Suprapubic skin (tissue), 4 donors: ENCODE measurements at places on chromosomes 12 and 14. TPM values are rescaled to one million over a fixed set of nuclear protein-coding genes. Genes with fewer than 3 reads are reported as not detected.

Gene PLEKHD1
- 1.2 TPM for total RNA-seq

DNA sequence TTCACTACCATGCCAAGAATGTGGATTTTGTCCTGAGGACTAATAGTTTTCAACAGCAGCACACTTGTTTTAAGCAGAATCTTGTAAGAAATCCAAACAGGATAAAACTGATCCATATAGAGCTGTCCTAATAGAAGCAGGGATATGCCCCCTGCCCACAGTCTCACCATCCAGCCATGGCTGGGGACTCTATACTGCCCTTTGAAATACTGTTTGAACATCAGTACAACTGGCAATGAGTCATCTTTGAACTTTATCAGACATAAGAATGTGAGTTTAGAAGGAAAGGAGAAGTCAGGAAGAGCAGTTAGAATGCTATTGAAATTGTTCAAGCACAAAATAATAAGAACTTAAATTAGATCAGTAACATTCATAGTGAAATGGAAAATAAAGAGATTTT is 3.8 kb upstream of the C12orf42 start:
- no peak for DNase-seq

Gene SDR9C7
- total RNA-seq: 75.6 TPM

DNA sequence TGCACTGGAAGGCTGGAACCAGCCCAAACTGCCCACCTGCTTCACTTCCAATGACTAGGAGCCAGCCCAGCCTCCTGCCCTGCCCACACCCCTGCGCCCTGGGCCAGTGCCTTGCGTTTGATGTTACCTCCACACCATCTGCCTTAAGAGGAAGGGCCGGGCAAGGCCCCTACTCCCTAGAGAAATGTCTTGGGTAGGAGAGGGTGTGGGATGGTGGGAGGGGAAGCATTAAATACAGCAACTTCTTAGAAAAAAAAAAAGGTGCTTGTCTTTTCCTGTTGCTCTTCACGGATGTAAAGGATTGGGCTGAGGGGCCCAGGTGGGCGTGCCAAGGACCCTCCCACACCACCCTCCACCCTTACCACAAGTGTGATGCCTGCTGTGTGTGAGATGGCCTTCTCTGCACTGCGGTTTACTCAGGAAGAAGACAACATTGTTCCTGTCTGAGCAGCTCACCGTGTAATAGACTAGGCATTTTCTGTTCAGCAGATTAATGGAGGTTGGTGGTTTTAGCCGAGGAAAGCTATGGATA is 99.9 kb downstream of the NINJ2 start:
- DNase-seq: no peak

DNA sequence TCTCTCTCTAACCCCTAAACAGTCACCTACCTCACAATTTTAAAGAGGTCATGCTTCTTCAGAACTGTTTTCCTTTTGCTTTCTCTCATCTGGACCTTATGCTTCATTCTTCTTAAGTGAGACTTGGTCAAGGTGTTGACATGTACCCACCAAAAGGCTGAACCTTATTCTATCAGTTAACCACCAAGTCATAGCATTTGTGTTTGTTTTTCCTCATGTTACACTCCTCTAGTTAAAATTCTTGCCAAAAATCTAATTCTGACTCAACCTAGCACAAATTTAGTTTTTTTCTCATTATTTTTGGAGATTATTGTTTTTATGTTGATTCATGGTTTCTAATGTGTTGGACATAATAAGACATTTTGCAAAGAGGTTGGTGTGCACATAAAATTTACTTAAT is 578.6 kb downstream of the SLC16A7 start:
- DNase-seq: no peak

Gene GPR137C
- total RNA-seq: 0.17 TPM

- peak; percentile 86 for DNase-seq
Measured at GRCh38 chr14:73227812-73228781, 9.2 kb upstream of the PAPLN start.

- no peak for DNase-seq
Measured at GRCh38 chr12:6833189-6833890, 5.1 kb downstream of the P3H3 start.

DNA sequence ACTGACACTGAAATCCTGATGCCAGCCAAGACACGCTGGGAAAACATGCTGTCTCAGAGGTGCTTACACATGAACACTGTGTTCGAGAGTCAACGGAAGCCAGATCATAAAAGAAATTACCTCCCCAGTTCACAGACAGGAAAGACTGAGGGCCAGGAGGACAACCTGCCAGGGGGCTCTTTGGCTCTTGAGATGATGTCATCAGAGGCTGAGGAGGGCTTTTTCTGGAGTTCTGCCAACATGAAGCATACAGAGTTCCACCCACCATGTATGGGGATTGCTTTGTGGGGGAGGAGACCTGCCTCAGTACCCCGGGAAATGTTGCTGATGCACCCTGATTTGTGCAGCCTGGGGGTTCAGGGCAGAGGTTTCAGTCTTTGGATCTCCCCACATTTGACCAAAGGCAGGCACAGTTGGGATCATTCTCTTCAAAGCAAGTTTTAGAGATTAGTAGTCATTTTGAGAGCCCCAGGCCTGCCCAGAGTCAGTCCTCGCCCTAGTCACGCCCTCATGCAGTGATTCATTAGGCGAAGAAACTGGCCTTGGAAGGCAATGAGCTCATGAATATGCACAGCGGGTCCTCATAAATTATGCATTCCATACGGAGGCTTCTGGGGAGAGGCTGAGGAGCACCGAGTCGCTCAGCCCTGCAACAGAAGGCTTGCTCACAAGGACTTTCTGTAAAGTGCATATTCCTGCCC is 34.9 kb upstream of the EML1 start:
- no peak for DNase-seq

- no peak for DNase-seq
Measured at GRCh38 chr12:64175254-64175945, 46.7 kb downstream of the KICS2 start.

GRCh38 chr12:116026346-116026745 is 251.1 kb downstream of the MED13L start:
- DNase-seq: no peak

Gene TROAP
- total RNA-seq: 14.6 TPM
